ENCODE measurements at places on chromosomes 2 and 18.

- peak; percentile 55 for DNase-seq
Measured at GRCh38 chr2:119407430-119408220, 24.0 kb upstream of the TMEM37 start.

DNA sequence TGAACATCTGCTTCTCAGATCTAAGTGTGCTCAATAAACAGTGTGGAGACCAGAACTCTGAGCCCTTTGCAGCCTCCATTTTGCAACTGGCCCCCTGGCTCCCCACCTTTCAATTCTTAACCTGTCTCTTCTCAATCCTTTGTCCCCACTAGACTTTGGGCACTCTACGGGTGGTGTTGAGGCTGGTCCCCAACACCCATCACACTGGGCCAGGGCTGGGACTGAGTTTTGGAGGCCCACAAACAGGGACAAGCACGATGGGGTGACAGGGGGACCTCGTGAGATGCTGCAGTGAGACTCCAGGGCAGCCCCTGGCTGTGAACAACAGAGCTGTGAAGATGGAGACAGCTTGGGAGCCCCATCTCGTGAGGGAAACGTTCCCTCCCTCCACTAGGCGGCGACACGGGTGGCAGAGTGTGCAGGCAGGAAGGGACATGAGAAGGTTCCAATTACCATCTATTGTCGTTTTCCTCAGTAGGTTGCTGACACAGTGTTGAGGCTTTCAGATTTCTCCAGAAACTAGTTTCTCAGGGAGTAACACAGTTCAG is 1.2 kb downstream of the ANKMY1 start:
- DNase-seq = no peak

- no peak for DNase-seq
Measured at GRCh38 chr2:82478641-82479040, 1980.4 kb downstream of the SUCLG1 start.

DNA sequence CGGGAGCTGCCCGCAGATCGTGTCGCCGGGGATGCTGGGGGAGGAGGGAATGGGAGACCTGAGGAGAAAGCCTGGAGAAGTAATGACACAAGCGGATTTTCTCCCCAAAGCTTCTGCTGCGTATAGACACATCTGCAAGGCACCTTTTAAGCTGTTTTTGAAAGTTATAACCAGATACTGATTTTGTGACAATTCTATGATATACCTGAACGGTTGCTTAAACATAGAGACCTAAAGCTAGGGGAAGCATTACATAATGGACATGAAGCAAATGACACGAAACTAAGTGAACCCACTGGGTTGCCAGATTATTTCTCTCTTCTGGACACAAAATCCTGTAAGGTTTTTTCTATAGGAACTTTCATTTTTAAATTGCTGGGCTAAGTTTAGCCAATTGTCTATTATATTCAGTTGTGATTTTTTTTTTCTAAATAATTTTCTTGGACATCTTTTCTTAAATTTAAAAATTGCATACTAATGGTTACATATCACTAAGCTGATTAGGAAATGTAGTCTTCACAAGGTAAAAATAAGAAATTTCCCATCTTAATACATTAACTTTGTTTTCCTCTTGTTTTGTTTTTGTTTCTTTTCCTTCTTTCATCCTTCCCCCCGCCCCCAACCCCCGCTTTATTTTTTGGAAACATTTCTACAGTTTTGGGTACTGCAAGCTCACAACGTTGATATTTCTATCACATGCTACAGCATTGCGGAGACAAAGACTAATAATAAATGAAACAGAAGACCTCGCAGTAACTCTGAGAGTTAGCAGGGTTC is 1.3 kb downstream of the OSBPL6 start:
- no peak for DNase-seq

GRCh38 chr18:28045176-28045810 is 131.6 kb downstream of the CDH2 start:
- no peak for DNase-seq

DNA sequence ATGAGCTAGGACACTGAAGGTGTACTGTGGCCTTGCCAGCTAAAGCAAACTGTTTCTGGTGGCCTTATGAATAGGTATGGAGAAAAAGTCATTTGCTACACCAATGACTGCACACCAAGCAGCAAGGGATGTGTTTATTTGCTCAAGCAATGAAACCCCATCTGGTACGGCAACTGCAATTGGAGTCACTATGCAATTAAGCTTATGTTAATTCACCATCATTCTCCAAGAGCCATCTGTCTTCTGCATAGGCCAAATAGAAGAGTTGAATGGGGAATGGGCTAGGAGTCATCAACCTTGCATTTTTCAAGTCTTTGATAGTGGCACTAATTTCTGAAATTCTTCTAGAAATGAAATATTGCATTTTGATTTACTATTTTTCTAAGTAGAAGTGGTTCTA is 372.0 kb downstream of the KCNJ3 start:
- DNase-seq = no peak

GRCh38 chr2:74762789-74763188 is 71.1 kb upstream of the HK2 start:
- no peak for DNase-seq

DNA sequence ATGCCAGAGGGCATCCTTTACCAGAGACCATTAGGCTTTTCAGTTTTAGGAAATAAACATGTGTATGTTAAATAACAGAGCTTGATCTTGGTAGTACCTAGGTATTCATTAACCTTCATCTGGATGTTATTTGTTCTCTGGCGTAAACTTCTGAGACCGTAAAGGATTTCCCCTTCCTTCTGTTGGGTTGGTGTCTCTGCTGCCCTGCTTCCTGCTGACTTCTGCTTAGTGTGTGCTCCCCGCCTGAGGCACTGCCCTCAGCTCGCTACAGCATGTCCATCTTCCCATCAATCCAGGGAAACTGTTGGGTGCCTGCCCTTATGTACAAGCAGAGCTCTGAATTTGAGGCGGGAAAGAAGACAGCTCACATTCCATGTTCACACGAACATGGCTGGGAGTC is 177.9 kb downstream of the TPGS2 start:
- DNase-seq = no peak

- DNase-seq = no peak
Measured at GRCh38 chr2:54287532-54287931, 31.5 kb upstream of the TSPYL6 start.

DNA sequence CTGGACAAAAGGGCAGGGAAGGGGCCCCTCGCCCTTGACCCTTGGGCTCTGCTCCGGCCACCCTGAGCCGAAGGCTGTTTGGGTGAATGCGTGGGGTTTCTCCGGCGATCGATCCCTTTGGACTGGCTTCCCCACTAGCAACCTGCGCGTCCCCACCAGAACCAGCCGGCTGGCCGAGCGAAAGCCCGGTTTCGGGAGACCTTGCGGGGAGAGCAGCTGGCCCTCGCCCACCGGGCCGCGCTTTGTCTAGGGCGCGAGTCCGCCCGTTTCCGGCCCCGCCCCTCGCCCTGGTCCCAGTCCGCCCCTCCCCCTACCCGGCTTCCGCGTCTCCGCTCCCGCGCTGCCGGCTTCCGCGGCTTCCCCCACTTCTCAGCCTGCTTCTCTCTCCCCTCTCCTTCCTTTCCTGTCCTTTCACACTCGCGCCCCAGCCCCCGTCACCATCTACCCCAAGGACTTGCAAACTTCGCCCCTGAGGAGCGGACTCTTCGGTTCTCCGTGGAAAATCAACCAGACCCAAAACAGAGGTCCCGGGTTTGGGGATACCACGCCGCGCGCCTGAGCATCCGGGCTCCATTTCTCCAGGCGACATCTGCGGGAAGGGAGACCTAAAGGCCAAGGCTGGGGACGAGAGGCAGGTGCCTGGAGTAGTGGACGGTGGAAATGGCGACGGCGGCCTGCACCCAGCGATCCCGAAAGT is 48.0 kb upstream of the ATP6V1B1 start:
- DNase-seq = no peak

DNA sequence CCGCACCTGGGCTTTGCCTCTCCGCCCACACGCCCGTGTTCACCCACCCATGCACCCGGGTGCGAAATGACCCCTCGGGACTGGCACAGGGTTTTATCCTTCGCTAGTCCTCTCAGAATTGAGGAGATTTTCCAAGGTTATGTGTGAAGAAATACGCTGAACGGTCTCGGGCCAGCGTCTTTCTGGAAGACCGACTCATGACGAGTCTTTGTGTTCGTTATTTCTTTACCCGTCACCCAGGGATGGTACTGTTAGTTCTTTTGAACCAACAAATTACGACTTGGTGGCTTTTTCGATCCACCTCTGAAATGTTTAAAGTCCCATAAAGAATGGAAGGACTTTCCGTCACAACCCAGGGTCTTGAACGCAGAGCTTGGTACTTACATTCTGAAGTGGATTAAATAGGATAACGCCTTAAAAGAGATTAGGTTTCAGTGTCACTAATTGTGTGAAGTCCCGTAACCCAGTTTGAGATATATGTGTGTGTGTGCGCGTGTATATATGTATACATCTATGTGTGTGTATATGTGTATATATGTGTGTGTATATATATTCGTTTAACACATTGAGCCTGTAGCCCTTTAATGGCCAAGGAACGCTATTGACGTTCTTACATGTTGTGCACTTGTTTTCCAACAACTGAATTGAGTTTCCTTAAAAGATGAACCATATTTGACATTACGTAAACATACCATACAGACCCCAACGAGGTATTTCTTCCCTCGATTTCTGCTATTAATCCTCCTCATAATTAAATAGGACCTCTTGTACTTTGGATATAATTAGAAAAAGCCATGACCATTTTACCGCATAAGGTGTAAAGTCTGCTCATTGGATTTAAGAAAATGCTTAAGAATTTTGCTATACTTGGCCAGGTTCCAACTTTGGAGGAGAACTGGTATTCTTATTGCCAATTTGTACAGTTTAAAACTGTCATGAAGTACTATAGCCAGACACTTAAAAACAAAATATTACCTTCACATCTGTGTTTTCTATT is 889 bp downstream of the ZC3H15 start:
- no peak for DNase-seq

DNA sequence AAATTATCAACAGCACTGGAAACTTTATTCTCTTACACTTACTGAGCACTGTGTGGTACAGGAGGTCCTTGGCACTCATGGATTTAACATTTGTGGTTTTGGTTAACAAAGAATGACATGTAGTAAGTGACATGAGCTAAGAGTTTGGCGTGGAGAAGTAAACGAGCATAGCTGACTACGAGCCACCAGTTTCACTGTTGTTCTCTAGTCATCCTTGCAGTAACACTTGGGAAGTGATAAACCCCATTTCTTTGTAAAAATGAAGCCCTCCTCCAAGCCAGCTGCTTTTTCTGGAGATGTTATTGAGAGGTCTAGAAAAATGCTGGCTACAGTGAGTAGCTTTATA is 32.7 kb downstream of the QPCT start:
- DNase-seq = no peak

DNA sequence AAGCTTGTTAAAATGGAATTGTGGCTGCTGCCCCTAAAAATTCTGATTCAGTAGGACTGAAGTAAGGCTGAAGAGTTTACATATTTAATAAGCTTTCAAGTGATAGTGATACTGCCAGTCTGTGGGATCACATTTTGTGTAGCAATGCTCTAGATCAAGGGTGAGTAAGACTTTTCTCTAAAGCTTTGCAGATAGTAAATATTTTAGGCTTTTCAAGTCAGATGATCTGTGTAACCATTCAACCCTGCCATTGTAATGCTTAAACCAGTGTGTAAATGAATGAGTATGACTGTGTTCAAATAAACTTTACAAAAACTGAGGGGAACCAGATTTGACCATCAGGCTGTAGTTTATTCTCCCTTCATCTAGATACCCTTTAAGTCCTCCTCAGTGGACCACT is 92.7 kb downstream of the PIK3C3 start:
- DNase-seq = no peak

GRCh38 chr2:174341293-174341994 is 6.7 kb downstream of the SP9 start:
- DNase-seq = no peak

DNA sequence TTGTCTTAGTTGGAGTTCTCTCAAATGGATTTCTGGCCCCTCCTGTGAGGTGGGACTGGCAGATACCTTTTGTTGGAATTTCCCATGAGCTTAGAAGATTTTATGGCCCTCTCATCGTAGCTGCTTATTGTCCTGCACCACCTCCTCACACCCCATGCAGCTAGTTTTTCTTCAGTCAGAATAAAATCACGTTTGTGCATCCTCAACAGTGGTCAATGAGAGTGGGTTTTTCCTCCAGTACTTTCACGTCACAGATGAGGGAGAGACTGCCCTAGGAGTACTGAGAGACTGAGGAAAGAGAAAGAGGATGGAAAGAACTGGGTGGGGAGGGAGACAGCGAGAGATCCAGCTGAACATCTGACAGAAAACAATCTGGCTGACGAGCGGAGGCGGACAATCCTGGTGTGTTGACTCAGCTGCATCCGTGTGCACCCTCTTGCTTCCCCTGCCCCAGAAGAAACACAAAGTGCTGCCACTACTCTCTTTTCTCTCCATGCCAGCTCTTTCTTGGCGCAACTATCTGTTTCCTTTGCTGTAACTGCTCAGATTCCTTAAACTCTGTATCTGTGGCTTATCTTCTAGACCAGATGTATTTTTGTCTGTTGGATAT is 7.4 kb downstream of the RAPGEF4 start:
- no peak for DNase-seq

DNA sequence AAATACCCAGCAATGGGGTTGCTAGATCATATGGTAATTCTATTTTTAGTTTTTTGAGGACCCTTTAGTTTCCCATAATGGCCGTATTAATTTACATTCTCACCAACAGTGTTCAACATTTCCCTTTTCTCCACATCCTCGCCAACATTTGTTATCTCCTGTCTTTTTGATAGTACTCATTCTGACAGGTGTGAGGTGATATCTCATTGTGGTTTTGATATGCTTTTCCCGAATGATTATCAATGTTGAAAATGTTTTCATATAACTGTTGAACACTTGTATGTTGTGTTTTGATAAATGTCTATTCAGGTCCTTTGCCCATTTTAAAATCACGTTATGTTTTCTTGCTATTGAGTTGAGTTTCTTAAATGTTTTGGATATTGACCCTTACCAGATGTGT is 5.8 kb upstream of the RIF1 start:
- DNase-seq = no peak

- DNase-seq = no peak
Measured at GRCh38 chr2:162221064-162221463, 22.2 kb downstream of the FAP start.

GRCh38 chr2:230323385-230324106 is 3.4 kb upstream of the SP140L start:
- DNase-seq = no peak

DNA sequence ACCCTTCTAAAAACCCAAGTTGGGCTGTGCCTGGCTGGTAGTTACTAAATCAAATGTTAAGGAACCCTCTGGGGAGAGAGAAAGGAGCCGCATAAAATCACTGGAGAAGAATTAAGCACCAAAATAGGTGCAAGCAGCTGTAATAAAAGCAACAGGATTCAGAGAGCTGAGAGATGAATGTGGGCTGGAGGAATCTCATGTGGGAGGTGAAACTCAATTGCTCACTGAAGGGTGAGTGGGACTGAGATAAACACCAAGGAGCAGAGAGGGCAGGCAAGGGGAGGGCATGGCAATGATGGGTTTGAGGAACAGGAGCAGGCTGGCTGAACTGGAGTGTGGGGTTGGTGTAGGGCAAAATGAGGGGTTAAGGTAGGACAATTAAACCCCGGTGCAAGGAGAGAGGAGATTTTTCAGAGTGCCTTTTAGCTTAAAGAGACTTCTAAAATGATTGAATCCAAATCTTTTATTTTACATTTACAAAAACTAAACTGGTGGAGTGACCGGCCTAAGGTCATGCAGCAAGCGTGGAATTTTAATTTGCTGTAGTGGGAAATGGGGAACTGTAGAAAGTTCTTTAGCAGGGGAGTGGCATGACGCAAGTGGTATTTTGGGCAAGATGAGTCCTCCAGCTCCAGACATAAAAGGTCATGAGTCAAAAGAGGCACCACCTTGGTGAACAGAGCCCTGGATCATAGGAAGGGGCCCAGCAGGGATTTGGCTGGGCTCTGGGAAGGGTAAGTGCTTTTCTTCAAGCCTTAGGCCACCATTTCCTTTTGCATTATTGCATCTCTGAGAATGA is 10.5 kb downstream of the PLB1 start:
- no peak for DNase-seq

All from D721Med (cell line).